ENCODE measurements at places on chromosomes 16 and 17.

DNA sequence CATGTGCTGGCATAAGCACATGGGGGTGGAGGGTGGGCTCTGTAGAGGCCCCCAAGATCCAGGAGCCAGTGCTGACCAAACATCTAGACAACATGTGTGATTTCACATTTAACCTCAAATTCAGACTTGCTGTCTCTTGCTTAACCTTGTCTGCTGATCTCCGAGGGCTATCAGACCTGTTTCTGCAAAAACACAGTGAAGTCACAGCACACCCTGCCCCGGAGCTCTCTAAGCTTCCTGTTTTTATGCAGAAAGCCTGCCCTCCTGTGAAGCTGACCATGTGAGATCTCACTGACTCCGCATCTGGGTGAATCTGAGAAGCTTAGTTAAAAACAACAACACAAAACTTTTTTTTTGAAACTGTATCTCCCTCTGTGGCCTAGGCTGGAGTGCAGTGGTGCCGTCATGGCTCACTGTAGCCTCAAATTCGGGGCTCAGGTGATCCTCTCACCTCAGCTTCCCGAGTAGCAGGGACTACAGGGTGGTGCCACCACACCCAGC lies 6.6 kb upstream of the DPEP2 start:
- DNase-seq: no peak

- peak; percentile 39 for DNase-seq
These were observed 4.2 kb downstream of the METRNL start for GRCh38 chr17:83083368-83084201.

GRCh38 chr17:1730326-1731193 lies 6.1 kb downstream of the WDR81 start:
- DNase-seq: no peak

DNA sequence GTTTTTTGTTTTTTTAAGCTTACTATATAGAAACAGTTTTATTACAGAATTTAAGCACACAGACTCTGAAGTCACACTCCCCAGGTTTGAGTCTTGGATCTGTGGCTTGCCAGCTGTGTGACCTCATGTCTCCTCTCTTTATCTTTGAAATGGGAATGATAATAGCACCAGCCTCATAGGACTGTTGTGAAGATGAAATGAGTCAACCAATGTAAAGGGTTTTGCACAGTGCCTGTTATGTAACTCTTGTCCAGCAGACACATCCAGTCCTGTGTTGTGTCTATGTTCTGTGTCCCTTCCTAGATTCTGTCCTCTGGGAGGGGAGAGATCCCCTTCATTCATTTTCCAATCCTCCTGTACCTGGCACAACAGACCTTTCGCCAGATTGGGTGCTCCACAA lies 3.1 kb upstream of the CPD start:
- DNase-seq: no peak

- no peak for DNase-seq
These were observed 684.1 kb upstream of the C16orf82 start for GRCh38 chr16:26382586-26382985.

All from activated CD4-positive, alpha-beta T cell treated with anti-CD3 and anti-CD28 coated beads for 4 hours (primary cell).